ENCODE measurements at places on chromosomes 16 and 17.

GRCh38 chr16:58634265-58634802 is 4.7 kb upstream of the CNOT1 start:
- no peak for DNase-seq

GRCh38 chr17:16374146-16374938 is 6.5 kb upstream of the UBB start:
- DNase-seq = no peak

- DNase-seq = no peak
Measured at GRCh38 chr17:79513820-79514535, 96.9 kb downstream of the RBFOX3 start.

DNA sequence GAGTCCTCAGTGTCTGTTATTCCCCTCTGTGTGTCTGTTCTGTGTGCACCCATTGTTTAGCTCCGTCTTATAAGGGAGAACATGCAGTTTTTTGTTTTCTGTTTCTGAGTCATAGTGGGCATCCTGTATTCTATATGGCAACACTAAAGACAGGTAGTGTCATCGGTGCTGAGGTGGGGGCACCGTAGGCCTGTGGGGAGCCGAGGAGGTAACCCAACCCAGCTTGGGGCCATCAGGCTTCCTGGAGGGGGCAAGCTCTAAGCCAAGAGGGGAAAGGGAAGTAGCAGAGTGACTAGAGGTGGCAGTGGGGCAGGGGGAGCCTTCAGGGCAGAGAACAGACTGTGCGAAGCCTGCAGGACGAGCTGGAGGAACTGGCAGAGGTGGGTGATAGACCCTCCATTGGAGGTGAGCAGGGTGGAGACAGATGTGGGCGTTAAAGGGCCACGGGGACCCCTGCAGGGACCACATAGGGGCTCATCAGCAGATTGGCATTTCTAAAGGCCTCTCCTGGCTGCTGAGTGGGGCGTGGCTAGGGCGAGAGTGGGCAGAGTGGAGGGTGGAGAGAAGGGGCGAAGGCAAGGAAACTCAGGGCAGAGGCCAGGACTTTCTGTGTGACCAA is 36.5 kb downstream of the CPNE2 start:
- no peak for DNase-seq

GRCh38 chr17:29570521-29570920 is 2.0 kb downstream of the TP53I13 start:
- no peak for DNase-seq

GRCh38 chr17:45672301-45672700 is 111.8 kb upstream of the CRHR1 start:
- no peak for DNase-seq

DNA sequence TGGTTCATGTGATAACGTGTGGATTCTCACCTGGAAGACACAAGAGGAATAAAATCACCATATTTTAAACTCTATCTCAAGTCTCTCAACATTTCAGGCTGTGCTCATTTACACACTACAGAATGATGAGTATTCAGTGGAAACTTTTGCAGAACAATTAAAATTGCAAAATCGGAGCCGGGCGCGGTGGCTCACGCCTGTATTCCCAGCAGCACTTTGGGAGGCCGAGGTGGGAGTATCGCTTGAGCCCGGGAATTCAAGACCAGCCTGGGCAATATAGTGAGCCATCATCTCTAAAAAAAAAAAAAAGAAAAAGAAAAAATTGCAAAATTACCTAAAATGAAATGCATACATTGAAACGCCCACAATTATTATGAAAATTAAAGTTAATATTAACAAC is 825.9 kb downstream of the KCNJ18 start:
- no peak for DNase-seq

GRCh38 chr16:8919934-8920462 is 37.8 kb downstream of the LITAFD start:
- DNase-seq = no peak

DNA sequence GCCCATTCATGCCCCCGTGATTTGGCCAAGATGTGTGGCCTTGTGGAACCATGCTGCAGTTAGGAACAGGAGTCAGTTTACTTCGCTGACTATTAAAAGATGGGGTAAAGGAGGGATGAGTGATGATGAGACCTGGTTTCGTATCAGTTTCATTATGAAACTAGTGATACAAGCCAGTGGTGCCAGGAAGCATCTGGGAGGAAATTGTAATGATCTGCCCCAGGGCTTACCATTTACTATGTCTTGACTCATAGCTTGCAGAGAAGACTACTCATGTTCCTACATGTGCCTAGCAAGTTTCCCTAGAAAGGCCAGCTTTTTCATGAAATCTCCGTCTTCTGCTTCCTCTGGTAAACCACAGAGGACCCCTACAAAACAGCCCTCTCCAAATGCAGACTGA is 23.2 kb downstream of the CDH3 start:
- DNase-seq = no peak

GRCh38 chr17:79777894-79778503 is at the start of gene CBX2:
Gene CBX2 (plus strand): TSS chr17:79778148. CDS start chr17:79778236, 88 bp downstream.
- peak; percentile 38 for DNase-seq

DNA sequence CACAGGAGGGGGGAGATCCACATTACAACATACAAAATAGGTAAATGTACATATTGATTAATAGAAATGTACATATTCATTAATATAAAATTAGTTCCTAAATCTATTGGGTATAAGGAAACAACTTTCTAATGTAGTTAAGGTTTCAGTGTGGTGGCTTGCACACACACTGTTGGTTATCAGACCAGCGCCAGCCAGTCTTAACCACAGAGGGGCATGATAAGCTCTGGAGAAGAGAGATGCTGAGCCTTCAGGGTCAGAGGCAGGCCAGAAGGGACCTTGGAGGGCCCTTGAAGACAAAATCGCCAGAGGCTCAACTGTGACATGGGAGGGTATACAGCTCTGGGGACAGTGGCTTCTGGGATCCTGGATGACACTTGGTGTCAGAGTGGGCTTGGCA is 10.9 kb upstream of the ZFP90 start:
- DNase-seq = no peak

- no peak for DNase-seq
Measured at GRCh38 chr16:75695708-75696107, 5.6 kb downstream of the DUXB start.

GRCh38 chr16:85395207-85395912 is 217.8 kb upstream of the GSE1 start:
- DNase-seq = peak; percentile 62

DNA sequence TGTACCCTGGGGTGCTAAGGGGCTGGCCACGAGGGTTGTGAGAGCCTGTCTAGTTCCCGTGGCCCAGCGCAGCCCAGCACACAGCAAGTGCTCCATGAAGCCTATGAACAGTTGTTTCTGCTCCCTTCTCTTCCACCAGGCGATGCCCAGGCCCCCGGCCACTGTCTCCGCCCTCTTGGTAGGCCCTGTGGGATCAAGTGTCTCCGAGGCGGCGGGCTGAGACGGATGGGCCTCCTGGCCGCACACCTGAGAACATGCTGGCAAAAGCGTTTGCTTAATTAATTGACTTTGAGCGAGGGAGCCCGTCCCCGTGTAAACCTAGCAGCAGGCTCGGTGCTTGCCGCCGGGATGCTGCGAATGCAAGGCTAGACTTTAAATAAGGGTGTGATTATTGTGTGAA is 129.7 kb upstream of the GSE1 start:
- DNase-seq = peak; percentile 73

GRCh38 chr17:1555651-1556471 is 6.7 kb downstream of the PITPNA start:
- DNase-seq = no peak

GRCh38 chr17:6539871-6540270 is 16.5 kb downstream of the PITPNM3 start:
- DNase-seq = no peak

DNA sequence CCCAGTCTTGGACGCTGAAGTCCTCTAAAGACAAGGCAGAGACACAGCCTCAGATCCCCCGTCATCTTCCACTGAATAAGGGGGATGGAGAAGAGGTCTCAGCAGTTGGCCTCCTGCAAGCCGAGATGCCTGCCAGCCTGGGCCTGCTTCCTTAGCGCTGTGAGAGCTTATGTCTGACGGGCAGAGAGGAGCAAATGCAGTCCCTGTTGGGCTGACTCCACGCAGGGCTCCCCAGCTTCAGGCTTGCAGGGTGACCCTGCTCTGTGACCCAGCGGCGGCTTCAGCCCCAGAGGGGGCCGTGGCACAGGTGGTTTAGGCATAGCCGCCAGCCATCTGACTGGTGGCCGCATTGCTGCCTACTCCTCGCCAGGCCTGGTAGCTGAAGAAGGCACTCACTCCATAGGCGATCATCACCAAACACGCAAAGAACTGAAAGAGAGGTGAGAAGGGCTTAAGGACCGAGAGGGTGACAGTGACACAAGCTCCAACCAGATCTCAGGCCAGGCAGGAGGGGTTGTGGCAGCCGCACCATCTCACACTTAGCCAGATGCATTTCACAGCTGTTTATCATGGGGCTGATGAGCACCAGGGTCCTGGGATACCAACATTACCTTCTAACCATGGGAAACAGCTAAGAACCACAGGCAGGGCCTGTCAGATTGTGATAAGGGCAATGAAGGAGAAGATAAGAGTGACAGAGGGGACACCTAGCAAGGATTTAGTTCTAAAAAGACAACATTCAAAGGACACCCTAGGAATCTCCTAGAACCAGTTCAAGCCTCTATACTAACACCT is 11.7 kb downstream of the ARL2BP start:
- no peak for DNase-seq

DNA sequence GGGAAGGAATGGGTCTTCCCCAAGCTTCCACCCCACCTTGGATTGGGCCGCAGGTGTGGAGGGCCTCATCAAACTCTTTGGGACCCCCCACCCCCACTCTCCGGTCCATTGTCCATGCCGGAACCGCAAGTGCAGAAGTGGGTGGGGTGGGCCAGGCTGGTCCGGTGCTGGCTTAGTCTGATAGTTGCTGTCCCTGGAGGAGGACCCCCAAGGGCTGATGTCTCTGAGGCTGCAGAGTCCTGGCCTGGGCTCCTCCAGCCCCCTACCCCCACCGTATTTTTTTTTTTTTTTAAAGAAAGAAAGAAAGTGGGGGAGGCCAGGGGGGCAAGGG is 7.1 kb upstream of the ATXN7L3 start:
- no peak for DNase-seq

DNA sequence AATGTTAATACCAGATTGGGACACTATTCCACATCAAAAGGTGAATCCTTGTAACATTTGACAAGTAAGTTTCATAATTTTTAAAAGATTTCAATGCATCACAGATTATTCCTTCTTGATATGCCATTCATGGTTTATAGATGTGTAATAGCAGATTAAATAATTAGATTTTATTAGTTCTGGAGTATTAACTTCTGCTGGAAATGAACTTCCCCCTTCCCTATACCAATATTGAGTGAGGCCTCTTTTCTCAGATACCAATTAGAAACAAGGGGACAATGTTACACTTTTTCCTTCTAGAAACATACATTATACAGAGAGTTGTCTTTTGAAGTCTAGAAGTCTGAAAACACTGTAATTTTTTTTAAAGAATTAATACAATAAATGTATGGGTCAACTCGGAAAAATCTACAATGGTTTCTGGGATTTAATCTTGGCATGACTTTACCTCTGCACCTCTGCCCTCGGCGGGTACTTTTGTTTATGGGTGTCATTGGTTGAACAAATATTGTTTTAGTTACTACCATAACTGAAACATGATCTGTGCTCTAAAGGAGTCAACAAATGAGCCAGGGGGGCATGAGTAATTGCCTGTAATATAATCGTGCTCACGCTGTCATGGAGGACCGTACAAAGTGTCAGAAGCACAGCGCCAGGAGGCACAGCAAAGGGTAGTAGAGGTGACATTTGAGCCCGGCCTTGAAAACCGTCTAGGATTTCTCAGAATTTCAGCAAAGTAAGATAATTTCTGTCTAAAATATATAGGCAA is 8.2 kb downstream of the LRRC37B start:
- DNase-seq = peak; percentile 53

GRCh38 chr17:82384730-82385481 is 13.3 kb downstream of the UTS2R start:
- peak; percentile 71 for DNase-seq

DNA sequence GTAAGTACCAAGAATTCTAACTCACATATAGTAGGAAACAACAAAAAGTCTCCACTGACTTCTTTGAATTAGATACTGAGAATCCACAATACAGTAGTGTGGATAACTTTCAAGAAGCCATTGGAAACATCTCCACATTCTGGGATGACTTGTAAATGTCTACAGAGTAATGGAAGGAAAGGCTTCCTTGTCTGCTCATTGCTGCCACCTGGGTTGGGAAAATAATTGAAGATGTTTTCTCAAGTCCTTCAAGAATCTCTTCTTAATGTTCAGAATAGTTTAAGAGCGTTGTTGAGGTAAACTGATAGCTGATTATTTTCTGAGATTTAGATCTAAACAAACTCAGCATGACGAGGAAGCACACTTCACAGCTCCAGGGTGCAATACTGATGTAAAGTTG is 14.0 kb downstream of the CPSF4L start:
- no peak for DNase-seq

GRCh38 chr17:28592260-28592659 is 6.6 kb downstream of the SPAG5 start:
- DNase-seq = no peak

DNA sequence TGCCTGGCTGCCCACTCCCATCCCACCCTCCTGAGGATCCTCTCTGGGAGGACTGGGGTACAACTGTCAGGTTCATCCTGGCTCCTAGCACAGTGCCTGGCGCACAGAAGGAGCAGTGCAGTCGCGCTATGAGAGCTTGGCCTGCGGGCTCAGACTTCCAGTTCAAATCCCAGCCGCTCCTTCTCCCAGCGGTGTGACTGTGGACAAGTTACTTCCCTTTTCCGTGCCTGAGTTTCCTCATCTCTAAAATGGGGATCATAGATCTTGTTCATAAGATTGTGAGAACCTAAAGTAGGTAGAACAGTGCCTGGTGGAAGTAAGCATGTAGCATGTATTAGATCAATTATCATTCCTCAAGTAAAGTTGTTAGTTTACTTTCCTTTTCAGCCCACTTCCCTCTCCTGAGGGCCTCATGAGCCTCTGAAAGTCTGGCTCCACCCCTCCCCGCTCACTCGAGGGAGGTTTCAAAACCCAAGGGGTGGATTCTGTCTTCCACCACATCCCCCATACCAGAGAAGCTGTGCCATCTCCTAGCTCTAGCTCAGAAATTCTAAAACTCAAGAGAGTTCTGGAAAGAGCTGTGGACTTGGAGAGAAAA is 19.9 kb upstream of the COL1A1 start:
- no peak for DNase-seq

DNA sequence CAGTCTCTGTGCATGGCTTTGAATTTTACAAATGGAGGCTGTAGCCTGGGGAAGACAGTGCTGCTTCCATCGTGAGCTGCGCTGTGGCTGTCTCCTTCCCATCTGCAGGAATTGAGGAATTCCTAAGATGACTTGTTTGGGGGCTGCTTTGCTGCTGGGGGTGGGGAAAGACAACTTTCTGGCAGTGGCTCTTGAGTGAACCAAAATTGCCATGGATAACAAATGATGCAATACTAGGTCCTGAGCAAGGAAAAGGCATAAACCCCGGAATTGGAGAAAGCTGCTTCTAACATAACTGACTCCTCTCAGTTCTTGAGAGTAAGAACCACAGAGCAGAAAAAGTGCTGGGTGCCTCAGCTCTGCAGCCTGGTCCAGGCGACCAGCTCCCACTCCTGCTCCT is 245.0 kb upstream of the RPL38 start:
- no peak for DNase-seq

GRCh38 chr17:61218438-61218837 is 181.2 kb upstream of the TBX2 start:
- no peak for DNase-seq

GRCh38 chr17:28404812-28405570 is 1.0 kb downstream of the SLC46A1 start:
- DNase-seq = no peak

Measured in NCI-H526 treated with DMSO at 0.1 percent for 48 hours (cell line).